IMR-90 (cell line): ENCODE measurements at places on chromosomes 12 and 14. TPM values are rescaled to one million over a fixed set of nuclear protein-coding genes. Genes with fewer than 3 reads are reported as not detected.

Gene ADAM21
- total RNA-seq: 0.28 and 0.36 TPM in 2 replicates

DNA sequence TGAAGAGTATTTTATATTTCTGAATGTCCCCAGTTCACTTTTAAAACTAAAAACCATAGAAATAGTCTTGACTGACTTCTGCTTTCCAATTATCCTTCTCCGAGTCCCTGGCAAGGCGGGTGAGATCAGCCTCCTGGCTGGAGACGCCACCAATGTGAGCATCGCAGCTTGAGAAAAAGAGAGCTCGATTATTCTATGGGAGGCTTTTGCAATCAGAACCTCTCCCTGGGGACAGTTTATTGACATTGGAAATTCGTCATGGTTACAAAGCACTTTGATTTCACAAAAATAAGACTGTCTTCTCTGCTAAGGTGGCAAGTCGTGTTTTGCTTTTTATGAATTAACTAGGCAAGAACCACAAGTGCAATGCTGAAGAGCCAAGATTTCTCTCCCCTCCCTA lies 23.6 kb upstream of the GPHB5 start:
- DNase-seq: peak; percentile 2

DNA sequence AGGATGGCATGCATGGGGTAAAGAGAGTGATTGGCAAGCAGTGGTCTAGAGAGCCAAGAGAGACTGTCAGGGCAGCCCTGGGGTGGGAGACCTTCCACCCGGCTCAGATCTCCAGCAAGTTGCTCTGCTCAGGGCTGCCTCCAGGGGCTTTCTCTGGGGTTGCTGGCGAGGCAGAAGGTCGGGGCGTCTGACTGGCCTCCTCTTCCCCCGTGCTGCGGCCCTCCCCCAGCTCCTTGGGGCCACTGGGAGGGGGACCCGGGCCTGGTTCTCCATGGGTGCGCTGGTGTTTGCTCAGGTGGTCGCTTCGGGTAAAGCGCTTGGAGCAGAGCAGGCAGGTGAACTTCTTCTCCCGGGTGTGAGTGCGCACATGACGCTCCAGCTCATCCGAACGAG lies 6.6 kb upstream of the AAAS start:
- DNase-seq: no peak

GRCh38 chr12:10965476-10965875 lies 21.2 kb downstream of the TAS2R50 start:
- DNase-seq: no peak

GRCh38 chr12:28242129-28242495 lies 51.9 kb downstream of the CCDC91 start:
- DNase-seq: no peak

- no peak for DNase-seq
Measured at GRCh38 chr14:105899071-105899641, 372.8 kb downstream of the TMEM121 start.

DNA sequence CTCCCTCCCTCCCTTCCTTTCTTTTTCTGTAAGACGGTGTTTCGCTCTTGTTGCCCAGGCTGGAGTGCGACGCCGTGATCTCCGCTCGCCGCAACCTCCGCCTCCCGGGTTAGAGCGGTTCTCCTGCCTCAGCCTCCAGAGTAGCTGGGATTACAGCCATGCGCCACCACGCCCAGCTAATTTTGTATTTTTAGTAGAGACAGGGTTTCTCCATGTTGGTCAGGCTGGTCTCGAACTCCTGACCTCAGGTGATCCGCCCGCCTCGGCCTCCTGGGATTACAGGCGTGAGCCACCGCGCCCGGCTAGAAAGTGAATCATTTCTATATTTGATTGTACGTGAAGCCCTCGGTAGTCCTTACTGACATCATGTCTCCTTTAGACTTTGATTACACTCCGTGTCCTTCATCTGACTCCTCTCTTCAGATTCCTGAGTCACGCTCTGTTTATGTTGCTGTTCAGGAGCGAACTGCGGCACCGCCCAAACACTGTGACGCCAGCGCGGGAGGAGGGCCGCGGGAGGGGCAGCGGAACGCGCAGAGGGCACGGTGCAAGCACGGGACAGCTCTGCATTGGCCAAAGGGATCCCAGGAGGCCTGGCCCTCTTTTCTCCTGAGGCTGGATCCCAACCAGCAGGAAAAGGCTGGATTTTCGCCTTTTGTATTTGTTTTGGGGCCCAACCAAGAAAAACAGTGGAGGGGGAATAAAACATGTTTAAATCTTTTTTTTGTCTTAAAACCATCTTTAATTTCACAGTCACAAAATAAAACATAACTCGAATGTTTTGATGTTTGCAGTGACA lies 538 bp upstream of the GABARAPL1 start:
- DNase-seq: peak; percentile 100

- DNase-seq: no peak
Measured at GRCh38 chr12:62128175-62128975, 131.8 kb upstream of the USP15 start.

Gene GPHB5
- not detected in 2 replicates for total RNA-seq

- DNase-seq: no peak
Measured at GRCh38 chr14:101992708-101993107, 28.3 kb downstream of the DYNC1H1 start.

GRCh38 chr14:81301371-81301770 lies 80.6 kb upstream of the GTF2A1 start:
- no peak for DNase-seq

DNA sequence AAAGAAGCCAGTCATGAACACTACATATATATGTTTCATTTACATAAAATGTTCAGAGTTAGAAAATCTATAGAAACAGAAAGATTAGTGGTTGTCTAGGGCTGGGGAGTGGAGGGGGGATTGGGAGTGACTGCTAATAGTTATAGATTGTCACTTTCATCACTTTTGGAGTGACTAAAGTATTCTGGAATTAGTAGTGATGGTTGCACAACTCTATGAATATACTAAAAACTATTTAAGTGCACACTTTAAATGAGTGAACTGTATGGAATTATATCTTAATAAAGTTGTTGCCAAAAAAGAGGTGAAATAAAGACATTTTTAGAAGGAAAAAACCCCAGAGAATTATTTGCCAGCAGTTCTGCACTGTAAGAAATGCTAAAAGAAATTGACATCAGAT lies 9.5 kb downstream of the CATSPERB start:
- no peak for DNase-seq

Gene CLEC2B
- 0.18 and 0.56 TPM in 2 replicates for total RNA-seq

DNA sequence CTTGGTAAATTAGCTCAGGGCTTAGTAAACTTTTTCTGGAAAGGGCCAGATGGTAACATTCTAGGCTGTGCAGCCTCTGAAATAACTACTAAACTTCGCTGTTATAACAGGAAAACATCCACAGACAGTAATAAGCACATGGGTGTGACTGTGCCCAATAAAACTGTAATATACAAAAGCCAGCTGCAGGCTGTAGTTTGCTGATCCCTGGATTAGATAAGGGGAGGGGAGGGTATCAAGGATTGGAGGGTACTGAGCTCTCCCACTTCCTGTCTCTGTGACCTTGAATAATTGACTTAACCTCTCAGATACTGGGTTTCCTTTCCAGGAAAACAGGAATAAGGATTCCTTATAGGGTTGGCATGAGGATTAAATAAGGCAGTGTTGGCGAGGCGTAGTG lies 81.2 kb downstream of the CCDC60 start:
- DNase-seq: no peak

GRCh38 chr12:87413784-87414183 lies 615.4 kb downstream of the C12orf50 start:
- peak; percentile 47 for DNase-seq

DNA sequence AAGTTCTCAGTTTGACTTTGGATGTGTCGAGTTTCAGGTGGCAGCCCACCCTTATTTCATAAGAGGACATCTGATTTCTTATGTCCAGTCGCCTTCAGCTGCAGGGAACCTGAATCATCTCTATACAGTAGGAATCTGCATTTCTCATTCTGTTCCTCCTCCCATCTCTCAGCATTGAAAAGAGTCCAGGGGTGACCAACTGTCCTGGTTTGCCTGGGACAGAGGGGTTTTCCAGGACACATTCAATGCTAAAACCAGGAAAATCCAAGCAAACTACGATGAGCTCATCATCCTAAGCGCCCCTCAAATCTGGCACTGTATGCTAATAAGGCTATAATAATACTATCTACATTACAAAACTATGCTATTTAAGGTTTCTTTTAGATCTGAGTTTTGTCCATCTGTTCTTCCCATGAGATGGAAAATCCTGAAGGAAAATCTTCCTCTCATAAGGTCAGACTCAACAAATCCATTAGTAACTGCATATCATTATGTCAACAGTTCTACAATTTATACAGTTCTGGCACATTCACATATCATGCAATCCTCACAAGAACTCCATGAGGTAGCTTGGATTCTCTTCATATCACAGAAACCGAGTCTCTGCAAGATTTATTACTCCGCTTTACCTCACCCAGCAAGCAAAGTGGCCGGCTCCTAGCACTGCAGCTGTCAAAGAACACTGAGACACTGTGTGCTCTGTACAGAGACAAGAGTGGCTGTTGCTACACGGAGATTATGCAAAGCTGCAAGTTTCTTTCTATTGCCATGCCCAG lies 15.6 kb upstream of the CALM1 start:
- no peak for DNase-seq

- no peak for DNase-seq
Measured at GRCh38 chr12:25482625-25483024, 70.5 kb downstream of the LMNTD1 start.

DNA sequence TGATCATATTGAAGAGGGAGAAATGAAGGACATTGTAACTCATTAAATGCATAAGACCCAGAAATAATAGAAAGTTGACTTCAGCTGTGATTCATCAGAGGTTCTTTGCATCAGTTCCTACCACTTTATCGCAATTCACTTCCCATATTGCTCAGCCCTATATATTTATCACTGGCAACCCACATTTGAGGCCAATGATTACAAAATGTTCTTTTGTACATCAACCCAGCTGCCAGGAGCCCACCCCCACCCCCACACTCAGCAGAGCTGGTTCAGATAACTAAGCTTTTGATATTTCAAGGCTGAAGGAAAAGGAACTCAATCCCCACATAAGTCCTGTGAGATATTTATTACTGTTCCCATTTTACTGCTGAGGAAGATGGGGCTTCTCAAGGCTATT lies 51.2 kb upstream of the TMPO start:
- DNase-seq: peak; percentile 31

- DNase-seq: no peak
Measured at GRCh38 chr12:11727133-11727664, 77.7 kb downstream of the ETV6 start.
